SK-N-SH treated with all-trans-retinoic acid at 6 μM for 48 hours (cell line): ENCODE measurements at places on chromosomes 5 and 9.

GRCh38 chr9:135883410-135884089 is 23.8 kb downstream of the CAMSAP1 start:
- ATAC-seq: no peak

DNA sequence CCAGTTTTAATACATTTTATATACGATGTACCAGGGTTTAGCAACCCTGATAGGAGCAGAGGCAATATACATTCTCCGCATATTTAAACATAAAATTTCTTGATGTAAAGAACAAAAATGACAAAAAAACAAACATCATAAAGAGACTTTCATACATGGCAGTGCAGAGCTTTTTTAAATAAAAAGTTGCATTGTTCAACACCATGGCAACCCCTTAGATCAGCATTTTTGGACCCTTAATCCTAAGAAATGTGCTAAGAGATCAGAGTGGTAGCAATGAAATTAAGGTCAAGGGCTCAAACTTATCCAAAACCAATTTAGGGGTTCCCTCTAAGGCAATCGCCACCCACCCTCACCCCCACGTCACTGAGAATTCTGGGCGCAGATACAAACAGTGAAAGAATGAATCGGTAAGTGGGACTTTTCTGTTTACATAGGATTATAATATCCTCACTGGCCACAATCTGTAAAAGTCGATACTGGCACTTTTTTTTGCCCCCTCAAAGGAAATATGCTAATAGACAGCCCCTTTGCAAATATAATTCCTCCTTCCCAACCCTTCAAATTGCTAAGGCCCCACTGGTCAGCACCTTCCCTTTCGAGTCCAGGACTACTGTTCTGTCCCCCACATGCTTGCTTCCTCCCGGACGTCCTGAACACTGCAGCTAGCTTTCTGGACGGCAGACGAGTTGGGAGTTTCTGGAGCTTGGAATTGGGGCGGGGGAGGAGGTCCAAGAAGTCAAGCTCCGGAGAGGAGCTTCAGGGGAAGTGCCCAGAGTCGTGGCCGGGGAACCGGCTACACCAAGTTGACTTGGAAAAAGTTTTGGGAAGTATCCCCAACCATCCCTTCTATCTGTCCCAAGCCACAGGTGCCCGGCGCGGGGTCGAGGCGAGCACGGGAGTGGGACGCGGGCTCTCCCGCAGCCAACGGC is 2.2 kb downstream of the GAS1 start:
- no peak for ATAC-seq

GRCh38 chr9:79682076-79682736 is 110.4 kb downstream of the TLE4 start:
- ATAC-seq: no peak

GRCh38 chr9:34375901-34376595 is 650 bp downstream of the MYORG start:
- ATAC-seq: peak; percentile 44

GRCh38 chr5:58523956-58524355 is 32.7 kb downstream of the GAPT start:
- no peak for ATAC-seq

- ATAC-seq: peak; percentile 85
Observed at GRCh38 chr5:119315516-119315949, 40.3 kb upstream of the TNFAIP8 start.

DNA sequence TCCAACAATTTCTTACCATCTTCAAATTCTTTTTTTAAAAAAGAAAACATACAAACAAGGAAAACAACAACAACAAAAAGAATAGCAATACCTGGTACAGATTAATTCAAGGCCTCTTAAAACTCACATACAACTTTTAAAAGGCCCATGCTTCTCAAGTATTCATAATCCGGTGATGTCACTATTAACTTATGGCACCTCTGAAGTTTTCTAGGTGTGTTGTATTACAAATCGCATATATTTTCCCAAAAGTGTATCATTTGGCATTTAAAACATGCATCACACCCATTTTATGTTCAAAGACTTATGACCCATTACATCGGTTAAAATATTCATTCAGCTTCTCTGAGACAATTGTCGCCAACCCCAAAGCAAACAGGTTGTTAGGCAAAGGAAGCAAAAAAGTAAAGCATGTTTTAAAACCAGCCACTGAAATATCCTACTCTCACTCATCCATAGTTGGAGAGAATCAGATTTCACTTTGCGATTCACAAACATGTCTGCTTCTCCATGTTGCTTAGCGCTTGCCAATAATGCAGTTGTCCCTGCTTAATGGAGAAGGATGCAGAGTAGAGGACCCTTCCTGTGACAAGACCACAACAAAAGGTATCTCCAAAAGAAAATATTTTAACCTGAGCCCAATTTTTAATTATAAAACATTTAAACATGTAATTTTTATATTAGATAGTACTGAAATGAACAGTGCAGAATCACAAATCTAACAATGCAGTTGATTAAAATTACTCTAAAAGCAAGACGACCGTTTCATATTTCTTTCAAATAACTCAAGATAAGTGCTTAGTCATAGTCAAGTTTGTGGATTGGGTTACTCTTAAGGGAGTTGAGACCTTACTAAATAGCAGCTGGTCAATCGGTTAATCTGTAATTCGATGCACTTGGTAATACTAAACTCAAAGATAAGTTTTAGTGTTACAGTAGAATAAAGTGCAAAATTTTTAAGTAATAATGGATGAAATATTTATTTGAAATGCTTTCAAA is 1.6 kb downstream of the SKP1 start:
- ATAC-seq: peak; percentile 57

DNA sequence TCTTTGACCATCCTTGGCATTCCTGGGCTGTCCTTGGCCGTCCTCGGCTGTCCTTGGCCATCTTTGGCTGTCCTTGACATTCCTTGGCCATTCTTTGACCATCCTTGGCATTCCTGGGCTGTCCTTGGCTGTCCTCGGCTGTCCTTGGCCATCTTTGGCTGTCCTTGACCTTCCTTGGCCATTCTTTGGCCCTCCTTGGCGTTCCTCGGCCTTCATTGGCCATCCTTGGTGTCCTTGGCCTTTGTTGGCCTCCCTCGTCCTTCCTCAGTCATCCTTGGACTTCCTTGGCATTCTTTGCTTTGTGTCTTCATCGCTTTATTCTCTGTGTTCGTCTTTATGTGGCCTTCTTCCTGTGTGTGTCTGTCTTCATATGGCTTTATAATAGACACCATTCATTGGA is 20.7 kb downstream of the NDUFS6 start:
- ATAC-seq: no peak

DNA sequence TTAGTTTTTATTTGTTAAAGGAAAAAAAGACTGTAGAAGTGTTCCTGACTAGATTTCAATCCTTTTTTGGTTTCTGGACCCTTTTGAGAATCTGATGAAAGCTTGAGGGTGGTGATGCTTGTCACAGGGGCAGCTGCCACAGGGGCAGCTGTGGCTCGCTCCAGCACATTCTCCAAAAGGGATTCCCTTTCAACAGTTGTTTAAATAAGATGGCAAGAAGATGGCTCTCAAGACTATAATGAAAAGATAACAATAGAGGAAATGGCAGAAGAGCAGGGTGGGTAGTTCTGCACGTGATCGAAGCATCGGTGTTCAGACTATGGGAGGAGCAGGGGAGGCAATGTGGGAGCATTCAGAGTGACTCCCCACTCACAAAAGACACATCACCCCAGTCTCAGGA is 46.5 kb upstream of the TNFAIP8 start:
- no peak for ATAC-seq

- peak; percentile 44 for ATAC-seq
Observed at GRCh38 chr9:21995666-21996398, 1.2 kb downstream of the CDKN2B-AS1 start.

- ATAC-seq: no peak
Observed at GRCh38 chr9:84101964-84102632, 121.5 kb downstream of the RMI1 start.

DNA sequence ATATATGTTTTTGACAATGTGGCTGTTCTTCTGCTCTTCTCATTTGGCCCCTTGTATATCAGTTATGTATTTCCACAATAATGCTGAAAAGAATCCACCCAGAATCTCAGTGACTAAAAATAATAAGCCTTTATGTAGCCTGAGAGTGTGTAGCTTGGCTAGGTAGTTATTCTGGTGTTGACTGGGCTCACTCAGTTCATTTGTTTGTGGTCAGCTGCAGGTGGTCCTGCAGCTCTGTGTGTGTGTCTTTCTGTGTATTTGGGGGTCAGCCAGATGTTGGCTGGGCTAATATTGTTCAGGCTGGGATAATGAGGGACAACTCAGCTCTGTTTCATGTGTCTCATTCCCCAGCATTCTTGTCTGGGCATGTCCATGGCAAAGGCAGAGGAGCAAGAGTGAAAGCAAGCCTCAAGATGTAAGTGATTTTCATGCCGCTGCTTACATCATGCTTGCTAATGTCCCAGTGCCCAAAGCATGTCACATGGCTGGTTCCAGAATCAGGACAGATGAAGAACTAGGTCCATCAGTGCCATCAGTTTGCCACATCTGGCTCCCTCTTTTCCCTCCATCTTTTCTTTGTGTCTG is 162.8 kb downstream of the KCTD16 start:
- ATAC-seq: no peak

- no peak for ATAC-seq
Observed at GRCh38 chr9:124622882-124623281, 115.7 kb upstream of the NR5A1 start.

DNA sequence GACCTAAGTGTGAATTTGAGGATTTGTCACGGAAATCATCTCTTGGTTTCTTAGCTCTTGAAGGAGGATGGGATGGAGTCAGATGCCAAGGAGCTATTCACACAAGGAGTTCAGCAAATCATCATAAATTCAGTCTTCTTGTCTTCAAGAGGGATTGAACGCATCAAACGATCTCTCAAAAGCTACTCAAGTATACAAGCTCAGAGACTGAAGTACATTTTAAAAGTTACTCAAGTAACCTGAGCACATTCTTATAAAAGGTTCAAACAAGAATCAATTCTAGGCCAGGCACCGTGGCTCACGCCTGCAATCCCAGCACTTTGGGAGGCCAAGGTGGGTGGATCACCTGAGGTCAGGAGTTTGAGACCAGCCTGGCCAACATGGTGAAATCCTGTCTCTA is 21.1 kb upstream of the GOLPH3 start:
- ATAC-seq: no peak

DNA sequence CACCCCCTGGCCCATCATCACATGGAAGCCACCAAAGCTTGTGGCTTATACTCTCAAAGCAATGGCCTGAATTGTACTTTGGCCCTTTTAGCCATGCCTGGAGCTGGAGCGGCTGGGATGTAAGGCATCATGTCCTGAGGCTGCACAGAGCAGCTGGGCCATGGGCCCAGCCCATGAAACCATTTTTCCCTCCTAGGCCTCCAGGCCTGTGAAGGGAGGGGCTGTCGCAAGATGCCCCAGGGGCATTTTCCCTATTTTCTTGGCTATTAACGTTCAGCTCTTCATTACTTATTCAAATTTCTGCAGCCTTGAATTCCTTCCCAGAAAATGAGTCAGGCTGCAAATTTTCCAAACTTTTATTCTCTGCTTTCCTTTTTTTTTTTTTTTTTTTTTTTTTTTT is 27.7 kb downstream of the FST start:
- no peak for ATAC-seq

DNA sequence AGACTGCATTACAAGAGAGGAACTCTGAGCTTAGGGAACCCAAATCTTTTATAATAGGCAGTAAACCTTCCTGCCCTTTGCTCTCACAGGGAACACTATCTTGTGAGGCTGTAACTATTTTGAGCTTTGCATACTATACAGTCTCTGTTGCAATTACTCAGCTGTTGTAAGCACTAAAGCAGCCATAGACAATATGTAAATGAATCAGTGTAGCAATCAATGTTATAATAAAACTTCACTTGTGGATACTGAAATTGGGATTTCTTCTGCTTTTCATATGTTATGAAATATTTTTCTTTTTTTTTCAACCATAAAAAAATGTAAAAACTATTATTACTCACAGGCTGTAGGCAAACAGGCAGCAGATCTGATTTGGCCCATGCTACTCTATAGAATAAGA is 16.7 kb upstream of the UBQLN1 start:
- ATAC-seq: no peak

DNA sequence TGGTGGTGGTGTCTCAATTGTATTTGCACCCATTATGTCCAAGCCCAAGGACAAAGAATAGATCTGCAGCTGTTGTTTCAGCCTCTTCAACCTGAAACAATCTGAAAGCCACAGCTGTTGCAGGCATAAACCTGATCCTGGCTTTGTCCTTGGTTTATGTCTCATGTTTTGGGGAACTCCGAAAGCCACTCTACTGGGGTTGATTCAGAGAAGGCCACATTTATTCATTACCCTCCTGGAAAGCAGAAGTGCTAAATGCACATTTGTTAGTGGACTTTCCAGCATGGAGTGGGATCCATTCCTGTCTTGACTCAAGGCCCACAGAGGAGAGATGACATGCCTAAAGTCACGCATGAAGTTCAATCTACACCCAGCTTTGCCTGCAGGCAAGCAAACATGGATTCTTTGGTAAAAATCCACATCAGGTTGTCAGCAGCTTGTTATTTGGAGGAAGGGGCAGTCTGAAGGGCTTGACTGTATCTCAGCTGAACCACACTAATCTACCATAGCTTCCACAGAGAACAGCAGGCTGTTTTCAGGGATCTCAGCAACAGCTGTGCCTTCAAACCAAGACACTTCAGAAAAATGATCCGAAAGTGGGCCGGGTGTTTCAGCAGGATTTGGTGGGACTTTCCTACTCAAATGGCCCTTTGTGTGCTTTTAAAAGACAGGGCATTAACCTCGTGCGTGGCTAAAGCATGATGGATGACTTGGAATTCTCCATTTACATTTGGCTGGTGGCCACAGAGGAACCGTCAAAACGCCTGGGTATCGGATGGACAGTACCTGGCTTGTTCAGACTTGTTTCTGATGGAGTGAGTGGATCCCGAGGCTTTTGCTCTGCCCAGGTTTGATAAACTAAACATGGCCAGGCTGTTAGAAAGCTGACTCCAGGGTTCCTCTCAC is 36.2 kb upstream of the ADAM19 start:
- ATAC-seq: peak; percentile 45; the same call in 2 of the 3 replicates

DNA sequence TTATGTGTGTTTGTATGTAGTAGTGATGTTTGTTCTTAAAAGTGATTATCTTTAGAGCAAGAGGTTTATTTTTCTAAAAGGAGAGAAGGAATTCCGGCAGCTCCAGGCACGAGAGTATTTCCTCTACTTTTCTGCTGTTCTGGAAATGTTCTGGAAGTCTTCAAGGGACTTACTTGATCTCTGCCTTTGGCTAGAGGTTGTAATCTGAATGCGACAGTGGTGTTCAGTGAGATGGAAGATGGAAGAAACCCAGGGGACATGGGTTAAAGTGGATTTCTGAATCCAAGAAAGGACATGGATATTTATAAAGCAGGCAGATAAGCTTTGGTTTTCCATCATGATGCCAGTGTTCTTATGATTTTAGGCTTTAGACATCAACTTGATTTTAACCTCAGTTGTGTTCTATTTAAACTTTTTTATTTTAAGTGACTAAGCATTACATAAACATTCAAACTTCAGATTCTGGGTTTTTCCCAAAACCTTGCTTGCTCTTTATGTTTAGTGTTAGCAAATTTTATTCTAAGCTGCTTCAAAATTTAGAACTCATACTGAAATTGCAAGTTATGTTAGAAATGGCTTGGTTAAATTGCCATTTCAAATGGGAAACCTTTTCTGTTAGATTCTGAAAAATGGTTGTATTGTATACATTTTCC is 3.6 kb downstream of the GPR21 start:
- no peak for ATAC-seq
